ENCODE measurements at places on chromosomes 7 and 10.

- no peak for DNase-seq
Observed at GRCh38 chr7:134089446-134089845, 37.7 kb upstream of the LRGUK start.

DNA sequence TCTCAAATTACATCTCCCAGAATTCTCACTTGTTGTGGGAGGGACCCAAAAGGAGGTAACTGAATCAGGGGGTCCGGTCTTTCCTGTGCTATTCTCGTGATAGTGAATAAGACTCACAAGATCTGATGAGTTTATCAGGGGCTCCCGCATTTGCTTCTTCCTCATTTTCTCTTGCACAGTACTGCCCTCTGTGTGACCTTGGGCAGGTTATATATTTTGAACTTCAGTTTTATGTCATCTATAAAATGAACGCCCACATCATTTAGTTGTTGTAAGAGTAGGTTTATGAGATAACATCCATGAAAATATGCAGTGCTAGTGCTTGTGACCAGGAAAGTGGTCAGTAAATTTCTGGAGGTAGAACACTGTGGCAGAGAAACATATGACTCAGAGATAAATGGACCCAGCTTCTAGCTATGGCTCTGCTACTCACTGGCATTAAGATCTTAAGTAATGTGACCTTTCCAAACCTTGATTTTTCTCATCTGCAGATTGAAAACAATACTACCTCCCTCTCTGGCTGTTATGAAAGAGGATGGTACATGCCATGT lies 44.3 kb downstream of the SCRN1 start:
- DNase-seq: no peak

DNA sequence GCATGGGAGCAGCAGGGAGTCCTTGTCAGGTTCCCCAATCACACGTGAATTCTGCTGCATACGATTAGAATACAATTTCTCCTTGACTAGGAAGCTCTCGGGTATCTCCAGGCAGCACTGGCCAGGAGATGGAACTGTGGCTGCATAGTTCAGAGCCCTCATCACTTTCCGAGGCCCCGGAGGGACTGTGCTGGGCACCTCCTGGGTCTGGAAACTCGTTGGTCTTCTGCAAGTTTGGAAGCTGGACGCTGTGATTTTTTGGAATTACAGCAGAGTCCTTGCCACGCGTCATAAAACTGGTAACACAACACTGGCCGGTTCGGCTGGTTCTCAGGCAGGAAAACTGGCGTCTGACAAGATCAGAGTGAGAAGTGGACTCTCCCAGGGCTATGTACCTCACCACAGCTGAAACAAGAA lies 216.1 kb downstream of the CCDC3 start:
- no peak for DNase-seq

GRCh38 chr10:104873161-104873560 lies 232.1 kb downstream of the SORCS3 start:
- no peak for DNase-seq

DNA sequence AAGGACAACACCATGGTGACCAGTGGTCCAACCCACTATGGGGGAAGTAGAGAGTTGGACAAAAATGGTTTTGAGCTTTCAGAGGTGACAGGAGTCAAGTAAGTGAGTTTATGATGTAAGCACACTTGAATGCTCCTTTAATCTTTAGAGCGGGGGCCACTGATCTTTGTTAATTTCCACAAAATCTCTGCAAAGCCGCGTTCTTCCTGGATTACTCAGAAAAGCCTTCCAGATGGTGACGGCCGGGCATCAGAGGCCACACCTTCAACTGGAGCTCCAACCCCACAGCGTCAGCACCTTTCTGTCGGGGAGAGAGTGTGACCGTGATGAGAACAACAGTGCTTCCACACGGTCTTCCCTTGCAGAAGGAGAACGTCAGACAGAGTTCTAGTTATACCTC lies 35.2 kb upstream of the KLF6 start:
- no peak for DNase-seq

DNA sequence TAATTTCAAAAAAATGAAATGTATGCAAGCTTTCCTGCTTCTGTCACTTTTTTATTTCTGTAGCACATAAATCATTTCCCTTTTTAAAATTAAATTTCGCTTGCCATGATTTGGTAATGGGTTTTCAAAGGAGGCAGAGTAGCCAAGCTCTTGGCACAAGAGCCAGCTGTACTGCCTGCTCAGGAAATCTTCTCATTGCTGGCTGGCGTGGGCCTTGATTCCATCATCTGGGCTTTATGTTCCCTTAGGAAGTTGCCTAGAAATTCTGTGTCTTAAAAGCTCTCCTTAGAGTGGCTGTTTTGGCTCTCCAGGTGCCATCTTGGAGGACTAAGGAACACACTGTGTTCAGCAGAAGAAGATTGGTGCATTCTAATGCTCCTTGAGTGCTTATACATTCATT lies 107.4 kb downstream of the ARID5B start:
- no peak for DNase-seq

GRCh38 chr7:139948167-139948566 lies 114.6 kb downstream of the PARP12 start:
- no peak for DNase-seq

GRCh38 chr10:21334891-21335696 lies 190.4 kb downstream of the SKIDA1 start:
- DNase-seq: peak; percentile 93

DNA sequence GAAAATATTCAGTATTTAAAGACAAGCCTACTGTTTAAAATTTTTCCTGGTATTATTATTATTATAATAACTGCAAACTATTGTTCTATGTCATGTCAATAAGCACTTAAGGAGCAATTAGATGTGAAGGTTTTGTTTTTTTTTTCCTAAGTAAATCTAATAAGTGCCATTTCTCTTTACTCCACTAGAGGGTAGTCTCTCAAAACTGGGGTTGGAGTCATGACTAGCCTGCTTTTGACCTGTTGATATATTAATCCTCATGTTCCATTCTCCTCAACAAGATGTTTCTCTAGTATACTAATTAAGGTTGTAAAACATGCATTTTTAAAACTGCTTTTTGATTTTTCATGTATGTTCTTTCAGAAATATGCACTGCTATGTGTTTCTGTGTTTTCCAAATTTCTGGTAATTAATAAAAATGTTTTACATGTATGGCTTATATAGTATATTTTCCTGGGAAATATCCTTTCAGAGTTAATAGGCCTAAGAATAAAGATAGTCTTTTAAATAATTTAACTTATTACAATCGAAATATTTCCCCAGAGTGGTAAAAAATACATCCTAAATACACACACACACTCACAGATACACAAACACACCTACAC lies 1.0 kb upstream of the LRRN3 start:
- DNase-seq: peak; percentile 49

DNA sequence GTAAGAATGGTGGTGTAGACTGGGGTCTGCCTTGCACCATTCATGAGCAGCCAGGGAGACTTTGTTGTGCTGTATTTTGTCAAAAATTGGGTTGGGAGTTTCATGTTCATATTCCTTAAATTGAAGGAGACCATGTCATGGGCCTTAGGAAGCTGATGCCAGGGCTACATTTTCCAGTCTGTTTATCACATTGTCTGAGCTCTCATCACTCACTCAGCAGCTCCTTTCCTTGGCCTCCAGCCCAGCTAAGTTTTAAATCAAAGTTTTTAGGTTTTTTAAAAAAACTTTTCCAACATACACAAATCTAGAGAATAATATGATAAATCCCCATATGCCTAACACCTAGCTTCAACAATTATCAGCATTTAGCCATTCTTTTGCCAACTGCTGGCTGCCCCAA lies 12.6 kb upstream of the FAM13C start:
- no peak for DNase-seq

DNA sequence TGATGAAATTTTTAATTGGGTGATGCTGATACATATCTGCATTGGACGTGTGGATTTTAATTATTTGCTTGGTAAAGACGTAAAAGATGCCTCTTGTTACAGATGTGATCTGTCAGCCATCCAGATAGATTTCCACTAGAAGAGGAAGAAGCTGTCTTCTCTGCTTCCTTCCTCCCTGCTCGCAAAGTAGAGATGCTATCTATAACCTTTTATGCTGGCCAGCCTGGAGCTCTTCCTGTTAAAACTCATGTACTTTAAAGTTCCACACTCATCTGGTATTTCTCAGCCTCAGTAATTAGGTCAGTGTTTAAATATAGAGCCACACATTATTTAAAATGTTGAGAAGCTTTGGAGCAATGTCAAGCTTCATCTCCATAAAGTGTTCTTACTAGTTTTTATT lies 51.2 kb upstream of the TMEM229A start:
- DNase-seq: no peak
